ENCODE measurements at places on chromosomes 12 and 14.
A peak's percentile ranks its signal among the peaks of the same experiment; 100 is the strongest.

DNA sequence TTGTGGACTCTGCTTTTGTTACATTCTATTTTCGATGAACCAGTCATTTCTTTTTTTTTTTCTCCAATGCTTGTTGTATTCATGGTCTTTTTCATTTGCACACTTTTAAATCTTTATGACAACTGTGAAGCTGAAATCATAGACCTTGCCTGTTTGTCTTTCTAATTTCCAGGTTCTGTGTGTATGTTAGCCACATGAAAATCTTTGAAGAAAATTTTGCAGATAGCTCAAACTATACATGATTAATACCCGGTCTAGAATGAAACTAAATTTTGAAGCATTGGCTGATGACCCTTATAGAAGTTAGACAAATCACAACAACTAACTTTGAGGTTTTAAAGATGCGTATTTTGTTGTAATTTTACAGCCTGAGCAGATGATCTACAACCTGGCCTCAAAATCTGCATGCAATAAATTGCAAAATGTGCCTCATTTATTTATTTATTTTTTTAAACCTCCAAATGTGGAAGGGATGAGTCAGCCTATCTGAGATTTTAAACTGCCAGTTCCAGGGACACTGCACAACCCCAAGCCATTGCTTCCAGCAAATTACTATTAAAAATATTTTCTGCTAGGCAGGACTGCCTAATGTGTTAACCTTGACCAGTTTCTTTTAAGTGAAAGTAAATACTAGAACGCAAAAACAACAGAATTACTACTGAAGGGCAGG, 96.3 kb upstream of the NAV3 start:
- DNase-seq = no peak

- DNase-seq = no peak
Observed at GRCh38 chr12:14714437-14714836, 18.0 kb upstream of the GUCY2C start.

DNA sequence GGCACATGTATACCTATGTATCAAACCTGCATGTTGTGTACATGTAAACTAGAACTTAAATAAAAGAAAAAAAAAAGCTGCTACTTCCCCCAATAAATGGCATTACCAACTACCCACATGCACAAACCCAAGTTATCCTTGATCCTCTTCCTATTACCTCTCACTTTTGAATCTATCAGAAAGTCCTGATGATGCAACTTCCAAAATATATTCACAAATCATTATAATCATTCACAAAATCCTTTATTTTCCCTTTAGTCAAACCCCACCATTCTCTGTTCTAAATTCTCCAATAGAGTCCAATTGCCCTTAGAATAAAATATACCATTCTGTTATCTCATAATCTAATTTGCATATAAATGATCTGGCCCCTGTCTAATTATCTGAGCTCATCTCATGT, 92.0 kb downstream of the PLEKHG7 start:
- no peak for DNase-seq

GRCh38 chr12:1845886-1846285, 25.5 kb downstream of the LRTM2 start:
- DNase-seq = peak; percentile 6

- no peak for DNase-seq
Observed at GRCh38 chr12:109783965-109784244, 49.3 kb downstream of the TRPV4 start.

GRCh38 chr12:39966256-39966655, 139.6 kb downstream of the SLC2A13 start:
- DNase-seq = no peak

DNA sequence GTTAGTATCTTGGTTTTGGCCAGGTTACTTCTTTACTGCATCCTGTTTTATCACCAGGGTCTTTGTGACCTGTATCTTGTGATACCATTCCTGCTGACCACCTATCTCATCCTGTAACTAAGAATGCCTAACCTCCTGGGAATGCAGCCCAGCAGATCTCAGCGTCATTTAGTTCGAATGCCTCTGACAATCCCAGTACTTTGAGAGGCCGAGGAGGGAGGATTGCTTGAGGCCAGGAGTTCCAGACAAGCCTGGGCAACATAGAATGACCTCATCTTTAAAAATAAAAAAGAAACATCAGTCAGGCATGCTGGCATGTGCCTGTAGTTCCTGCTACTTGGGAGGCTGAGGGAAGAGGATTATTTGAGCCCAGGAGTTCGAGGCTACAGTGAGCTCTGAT, 206.5 kb downstream of the SUDS3 start:
- DNase-seq = no peak

DNA sequence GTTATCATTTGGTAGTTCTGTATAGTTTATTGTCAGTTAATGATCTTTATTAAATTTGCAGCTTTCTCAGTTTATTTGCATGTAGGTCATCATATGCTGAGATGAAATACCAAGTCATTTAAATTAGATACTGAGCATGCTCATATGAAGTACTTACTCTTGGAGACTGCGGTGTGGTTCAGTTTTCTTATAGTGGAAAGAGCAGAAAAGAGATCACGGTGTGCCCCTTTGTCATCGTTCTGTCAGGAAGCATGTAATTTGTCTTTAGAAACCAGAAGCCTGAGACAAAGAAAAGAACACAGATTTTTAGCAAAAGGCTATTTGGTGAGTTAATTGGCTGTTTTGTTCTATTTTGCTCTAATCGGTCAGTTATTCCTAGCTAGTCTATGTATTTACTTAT, 75.6 kb downstream of the PLEKHA5 start:
- no peak for DNase-seq

- no peak for DNase-seq
Observed at GRCh38 chr12:112868459-112869041, 38.2 kb upstream of the OAS1 start.

- DNase-seq = no peak
Observed at GRCh38 chr14:98944989-98945388, 327.0 kb downstream of the BCL11B start.

DNA sequence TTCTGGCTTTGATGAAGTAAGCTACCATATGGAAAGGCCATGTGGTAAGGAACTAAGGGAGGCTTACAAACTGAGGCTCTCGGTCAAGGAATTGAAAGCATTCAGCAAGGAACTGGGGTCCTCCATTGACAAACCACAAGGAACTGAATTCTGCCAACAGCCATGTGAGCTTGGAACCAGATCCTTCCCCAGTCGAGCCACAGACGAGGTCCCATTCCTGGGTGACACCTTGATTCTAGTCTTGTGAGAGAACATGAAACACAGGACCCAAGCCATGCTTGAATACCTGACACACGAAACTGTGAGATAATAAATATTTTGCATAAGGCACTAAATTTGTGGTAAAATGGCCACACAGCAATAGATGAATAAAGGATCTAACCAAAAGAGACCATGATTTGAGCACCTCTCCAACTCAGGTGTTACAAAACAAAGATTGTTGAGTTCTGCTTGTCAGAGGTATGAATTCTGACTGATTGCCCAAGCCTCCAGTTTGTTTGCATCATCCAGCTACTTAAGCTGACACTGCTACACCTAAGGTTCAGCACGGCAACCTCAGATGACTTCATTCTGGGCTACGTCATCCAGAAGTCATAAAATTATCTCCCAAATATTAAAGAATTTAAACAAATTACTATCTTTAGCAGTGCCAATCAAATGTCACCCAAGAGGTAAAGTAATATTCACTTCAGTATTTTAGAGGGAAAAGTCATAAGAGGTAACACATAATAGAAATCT, 59.4 kb downstream of the GARIN6 start:
- no peak for DNase-seq

DNA sequence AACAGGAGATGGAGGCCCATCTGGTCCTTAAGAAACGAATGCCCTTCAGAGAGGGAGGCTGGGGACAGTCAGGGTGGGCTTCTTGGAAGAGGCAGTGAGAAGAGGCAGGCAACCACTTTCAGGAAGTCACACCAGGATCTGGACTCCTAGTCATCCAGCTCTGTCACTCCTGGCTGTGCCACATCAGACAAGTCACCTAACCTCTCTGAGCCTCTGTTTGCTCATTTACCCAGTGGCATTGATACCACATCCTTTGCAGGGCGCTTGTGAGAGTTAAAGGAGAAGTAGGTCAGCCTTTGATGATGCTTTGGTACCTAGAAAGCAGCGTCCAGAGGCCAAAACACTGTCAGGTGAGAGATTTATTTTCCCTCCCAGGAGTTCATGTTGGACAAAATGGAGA, 11.1 kb downstream of the CCDC197 start:
- DNase-seq = no peak

- DNase-seq = no peak
Observed at GRCh38 chr12:64122154-64122553, 99.9 kb downstream of the KICS2 start.

GRCh38 chr14:92830902-92831301, 36.8 kb downstream of the GOLGA5 start:
- no peak for DNase-seq

DNA sequence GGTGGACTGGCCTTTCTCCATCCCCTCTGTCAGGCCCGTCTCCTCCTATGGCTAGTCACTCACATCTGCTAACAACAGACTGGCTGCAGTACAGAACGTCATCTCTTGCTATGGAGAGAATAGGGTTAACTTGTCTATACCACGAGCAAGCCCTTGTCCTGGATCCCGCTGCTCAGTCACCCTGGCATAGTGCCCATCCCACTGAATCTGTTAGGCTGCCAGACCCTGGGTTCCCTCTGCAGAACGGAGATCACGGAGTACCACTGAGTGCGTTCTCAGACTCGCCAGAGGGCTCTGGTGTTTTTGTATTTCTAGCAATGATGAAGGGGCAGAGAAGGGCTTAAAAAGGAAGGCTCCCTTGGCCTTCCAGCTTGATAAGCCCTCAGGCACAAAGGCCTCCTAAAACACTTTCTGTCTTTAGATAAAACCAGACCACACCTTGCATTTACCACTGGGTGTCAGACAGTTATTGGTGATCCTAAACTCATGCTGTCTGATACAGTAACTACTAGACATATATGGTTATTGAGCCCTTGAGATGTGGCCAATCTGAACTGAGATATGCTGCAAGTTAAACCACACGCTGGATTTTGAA, 6.3 kb upstream of the NRIP2 start:
- DNase-seq = no peak

DNA sequence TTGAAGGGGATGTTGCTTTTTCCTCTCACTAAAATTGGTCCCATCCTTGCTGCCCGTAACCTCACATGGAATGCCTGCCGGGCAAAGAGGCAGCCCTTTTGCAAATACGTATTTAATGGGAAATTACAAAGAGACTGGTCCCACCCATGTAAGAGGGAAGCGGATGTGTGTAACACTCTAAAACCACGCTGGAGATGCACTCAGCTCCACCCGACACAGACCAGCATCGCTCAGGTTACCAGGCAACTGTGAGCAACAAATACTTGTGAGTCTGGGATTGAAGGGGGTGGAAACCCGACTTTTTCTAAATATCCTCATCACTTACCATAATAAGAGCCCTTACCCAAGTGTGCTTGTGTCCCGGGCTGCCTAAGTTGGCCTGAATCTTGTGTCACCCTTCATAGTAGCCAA, 47.7 kb downstream of the ELK3 start:
- peak; percentile 42 for DNase-seq

DNA sequence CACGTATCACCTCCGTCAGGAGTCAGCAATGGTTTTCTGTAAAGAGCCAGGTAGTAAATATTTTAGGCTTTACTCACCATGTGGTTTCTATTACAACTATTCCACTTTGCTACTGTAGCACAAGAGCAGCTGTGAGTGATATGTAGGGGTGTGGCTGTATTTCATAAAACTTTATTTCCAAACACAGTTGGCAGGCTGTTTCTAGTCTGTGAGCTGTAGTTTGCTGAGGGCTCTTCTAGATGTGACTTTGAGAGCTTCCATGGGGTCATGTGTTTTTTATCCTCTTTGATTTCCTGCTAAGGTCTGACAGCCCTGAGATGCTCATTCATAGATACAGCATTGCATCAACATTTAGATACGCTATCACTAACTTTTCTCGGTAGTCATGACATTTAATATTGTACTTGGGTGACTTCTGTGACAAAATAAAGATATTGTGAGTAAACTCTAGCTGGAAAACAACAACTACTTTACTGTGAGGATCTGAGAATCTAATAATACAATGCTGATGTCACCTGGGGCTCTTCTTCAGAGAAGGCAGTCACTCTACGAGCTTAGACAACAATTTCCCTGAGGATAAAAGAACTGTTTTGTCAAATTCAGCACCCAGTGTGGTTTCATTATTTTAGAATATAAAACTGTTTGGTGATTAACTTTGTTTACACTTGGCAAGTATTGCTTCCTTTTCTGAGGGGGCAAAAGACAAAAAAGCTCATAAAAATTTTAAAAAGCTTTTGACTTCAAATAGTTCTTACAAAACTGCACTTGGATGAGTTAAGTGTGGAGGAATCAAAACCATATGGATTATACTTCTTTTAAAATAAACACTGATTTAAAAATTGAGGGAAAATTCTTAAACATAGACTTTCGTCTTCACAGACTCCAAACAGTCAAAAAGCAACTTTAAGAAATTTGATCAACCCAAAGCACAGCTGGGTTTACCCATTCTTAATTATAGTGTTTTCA, 231.2 kb upstream of the DCN start:
- no peak for DNase-seq

DNA sequence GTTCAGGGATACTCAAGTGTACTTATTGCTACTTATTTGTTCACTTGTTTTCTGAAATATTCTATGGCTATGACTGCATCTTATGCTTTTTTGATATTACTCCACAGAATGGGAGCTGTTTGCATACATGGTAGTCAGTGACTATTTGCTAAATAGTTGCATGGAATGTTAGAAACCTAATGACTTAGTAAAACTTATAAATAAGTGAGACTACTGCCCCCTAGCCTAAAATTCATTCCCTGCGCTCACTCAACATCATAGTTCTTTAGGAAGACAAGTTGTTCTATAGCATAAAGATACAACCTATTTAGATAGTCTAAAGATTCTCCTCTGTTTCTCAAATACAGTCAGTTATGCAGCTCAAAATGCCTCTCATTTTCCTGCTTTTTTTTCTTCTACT, 305.5 kb downstream of the CEP128 start:
- DNase-seq = no peak

GRCh38 chr12:47207829-47208248, 128.1 kb upstream of the AMIGO2 start:
- DNase-seq = no peak

- DNase-seq = no peak
Observed at GRCh38 chr14:106776395-106776983, 1250.1 kb downstream of the TMEM121 start.

DNA sequence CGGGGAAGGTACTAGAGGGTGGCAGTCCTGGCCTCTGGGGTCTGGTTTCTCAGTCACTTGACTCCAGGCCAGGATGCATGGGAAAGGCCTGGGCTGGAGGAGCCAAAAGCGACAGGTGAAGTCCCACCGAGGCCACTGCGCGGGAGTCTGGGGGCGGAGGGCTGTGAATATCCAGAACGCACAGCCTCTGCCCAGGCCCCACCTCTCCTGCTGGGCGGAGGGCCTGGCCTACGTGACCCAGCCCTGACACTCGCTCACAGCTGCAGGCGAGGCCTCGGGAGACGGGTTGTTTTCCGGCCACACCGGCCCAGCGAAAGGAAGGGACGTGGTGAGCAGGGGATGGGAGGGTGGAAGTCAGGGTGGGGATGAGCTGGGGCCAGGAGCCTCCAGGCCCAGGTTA, 91.2 kb downstream of the RFLNA start:
- no peak for DNase-seq

DNA sequence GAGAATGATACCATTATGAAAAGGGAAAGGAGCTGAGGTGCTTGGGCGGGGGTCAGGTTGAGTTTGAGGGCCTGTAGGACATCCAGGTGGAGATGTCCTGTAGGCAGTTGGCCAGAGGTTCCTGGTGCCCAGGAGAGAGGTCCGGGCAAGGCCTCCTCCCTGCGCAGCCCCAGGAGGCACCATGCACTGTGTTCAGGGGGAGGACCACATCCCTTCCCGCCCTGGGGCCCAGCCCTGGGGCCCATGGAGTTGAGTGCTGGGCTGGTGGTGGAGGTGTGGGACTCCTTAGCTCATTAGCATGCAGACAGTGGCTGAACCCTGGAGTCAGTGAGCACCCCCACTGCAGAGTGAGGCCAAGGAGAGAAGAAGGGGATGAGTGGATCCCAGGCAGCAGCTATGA, 5.7 kb upstream of the FAIM2 start:
- DNase-seq = no peak

Measured in activated CD8-positive, alpha-beta memory T cell treated with anti-CD3 and anti-CD28 coated beads, Interleukin-2, amount 50 U/mL, for 4 hours (primary cell).